ENCODE measurements at places on chromosomes 1 and 21.

GRCh38 chr1:93474321-93474720 lies 26.4 kb downstream of the FNBP1L start:
- DNase-seq: no peak

DNA sequence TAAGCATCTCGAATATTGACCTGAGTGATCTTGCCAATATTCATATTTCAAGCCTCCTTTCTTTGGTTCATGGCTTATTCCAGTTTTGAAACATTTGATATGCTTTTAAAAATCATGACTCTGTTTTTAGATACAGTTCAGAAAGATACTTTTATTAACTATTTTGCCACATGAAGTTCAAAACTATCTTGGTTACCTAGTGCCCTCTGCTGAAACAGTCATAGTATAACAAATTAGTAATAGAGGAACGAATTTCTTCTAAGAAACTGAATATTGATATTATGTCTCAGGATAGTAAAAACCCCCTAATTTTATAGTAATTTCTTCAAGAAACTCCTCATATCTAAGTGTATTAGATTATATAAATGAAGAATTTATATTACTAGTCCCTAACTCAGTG lies 52.6 kb upstream of the RC3H1 start:
- peak; percentile 51 for DNase-seq

DNA sequence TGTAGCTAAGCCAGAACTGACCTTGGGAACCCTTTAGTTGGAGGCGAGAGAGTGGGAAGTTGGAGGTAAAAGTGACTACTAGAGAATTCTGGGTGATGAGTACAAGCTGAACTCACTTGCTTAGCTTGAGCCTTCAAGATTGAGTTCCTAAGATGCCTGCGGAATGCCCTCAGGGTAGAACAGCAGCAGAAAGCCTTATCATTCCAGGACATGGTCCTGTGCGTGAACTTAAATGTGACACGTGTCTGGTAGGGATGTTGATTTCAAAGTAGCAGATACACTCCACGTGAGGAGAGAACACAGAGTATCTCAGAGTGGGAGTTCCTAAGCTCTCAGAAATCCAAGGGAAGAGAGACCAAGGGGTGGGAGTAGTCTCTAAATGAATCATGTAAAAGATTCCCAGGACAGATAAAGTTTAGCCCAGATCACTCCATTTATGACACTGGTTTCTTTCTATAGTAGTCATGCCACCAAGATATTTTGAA lies 60.1 kb downstream of the KCNK1 start:
- no peak for DNase-seq

GRCh38 chr1:217622042-217622441 lies 8.8 kb downstream of the GPATCH2 start:
- DNase-seq: no peak

DNA sequence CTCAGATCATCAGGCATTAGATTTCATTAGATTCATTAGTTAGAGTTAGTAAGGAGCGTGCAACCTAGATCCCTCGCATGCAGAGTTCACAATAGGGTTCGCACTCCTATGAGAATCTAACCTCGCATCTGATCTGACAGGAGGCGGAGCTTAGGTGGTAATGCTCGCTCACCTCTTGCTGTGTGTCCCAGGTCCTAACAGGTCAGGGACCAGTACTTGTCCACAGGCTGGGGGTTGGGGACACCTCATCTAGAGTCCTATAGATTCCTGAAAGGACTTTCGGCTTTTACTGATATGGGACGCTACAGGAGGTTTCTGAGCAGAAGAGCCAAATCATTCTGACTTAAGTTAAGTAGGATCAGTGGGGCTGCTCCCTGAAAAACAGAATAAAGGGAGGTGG lies 91.4 kb downstream of the AKT3 start:
- DNase-seq: no peak

DNA sequence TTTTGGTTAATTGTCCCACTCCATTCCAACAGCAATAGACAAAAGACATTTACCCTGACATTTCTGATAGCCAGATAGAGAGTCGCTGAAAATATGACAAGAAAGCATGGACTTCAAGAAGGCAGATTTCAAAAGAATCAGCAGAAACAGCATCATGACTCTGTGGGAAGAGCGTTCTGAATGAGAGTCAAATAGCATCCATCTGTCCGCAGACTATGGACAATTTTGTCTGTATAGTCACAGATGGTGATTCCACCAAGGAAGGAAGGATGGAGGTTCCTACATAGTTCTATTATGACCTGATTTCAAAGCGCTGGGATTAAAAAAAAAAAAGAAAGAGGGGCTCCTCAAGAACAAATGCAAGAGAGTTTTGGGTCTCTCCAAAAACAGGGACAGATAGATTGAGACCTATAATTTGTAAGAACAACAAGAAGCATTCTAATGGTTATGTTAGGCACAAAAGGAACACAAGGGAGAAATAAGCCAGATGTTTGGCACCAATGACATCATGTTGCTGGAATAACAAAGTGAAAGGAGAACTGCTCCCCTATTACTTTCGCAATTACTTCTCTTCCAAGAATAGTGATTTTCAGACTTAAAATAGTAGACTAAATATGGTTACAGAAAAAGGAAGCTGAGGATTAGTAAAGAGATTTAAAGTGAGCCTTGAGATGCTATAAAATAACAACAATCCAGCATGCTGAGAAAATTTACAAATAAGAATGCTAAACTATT lies 28.5 kb downstream of the NIBAN1 start:
- DNase-seq: peak; percentile 73

DNA sequence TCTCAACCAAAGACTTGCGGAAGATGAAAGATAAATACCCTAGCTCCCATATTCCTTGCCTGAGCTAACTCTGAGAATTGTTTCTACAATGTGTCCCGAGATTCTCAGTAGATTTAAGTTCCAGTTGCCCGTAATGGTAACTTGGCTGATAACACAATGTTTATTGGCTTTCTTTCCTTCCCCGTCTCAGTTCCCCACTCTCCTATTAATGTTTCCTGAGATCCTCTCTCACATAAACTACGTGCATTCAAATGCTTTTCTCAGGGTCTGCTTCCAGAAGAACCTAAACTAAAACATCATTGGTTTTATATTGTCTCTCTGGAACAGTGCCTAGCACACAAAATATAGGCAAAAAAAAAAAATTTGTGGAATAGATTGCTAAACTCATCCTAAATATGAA lies 794.2 kb upstream of the ADGRL2 start:
- DNase-seq: no peak

- DNase-seq: no peak
These were observed 32.0 kb downstream of the SLAMF6 start for GRCh38 chr1:160491017-160491416.

- DNase-seq: no peak
These were observed 12.8 kb upstream of the PHC2 start for GRCh38 chr1:33443705-33444180.

- no peak for DNase-seq
These were observed 48.1 kb upstream of the B3GALT2 start for GRCh38 chr1:193234530-193234929.

- DNase-seq: peak; percentile 79
These were observed 11.3 kb upstream of the LRRC8D start for GRCh38 chr1:89809556-89809955.

DNA sequence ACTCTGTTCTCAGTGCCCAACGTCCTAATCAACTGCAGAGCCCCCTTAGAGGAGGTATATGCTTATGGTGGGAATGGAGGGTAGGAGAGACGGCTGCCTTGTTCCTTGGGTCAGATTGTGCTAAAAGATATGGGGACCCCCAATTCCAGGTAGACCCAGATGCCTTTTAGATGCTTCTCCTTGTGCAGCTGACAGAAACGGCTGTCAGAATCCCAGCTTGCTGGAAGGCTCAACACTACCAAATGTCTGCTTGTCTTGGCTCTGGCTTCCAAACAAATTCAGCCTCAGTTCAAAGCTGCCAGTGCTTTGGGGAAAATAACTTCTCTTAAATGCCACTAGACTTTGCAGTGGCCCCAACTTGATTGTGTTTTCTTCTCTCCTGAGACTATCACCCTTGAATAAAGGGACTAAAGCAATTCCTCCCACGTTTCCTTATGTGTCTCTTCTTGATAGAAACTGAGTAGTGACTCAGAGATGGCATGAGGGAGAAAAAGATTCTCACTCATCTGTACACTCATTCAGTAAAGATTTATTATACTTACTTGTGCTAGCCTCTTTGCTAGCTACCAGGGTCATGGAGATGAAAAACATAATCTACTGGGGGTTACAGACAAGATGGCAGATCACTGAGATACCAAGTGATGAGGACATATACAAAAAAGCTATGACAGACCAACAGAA lies 3.4 kb upstream of the RNF19B start:
- DNase-seq: peak; percentile 46

- DNase-seq: no peak
These were observed 81.1 kb downstream of the PEX14 start for GRCh38 chr1:10555635-10556429.

GRCh38 chr21:31991356-31992331 lies 118.8 kb downstream of the HUNK start:
- no peak for DNase-seq

- no peak for DNase-seq
These were observed 34.9 kb downstream of the IGSF21 start for GRCh38 chr1:18142471-18142870.

DNA sequence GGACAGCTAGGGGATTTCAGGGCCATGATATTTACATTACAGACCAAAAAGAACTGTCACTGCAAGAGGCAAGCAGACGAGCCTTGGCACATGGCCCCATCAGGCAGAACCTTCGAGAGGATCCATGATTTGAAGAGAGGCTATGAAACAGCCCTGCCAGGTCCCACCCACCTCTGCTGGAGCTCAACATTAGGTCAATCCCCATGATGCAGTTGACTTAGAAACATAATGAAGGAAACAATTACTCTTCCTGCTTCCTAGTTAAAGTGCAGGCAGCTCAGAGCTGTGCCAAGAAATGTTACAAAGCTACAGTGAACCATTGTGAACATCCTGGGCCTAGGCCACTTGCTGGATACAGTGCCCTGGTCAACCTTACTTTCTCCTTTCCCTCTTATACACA lies 41.7 kb upstream of the PTCH2 start:
- no peak for DNase-seq

DNA sequence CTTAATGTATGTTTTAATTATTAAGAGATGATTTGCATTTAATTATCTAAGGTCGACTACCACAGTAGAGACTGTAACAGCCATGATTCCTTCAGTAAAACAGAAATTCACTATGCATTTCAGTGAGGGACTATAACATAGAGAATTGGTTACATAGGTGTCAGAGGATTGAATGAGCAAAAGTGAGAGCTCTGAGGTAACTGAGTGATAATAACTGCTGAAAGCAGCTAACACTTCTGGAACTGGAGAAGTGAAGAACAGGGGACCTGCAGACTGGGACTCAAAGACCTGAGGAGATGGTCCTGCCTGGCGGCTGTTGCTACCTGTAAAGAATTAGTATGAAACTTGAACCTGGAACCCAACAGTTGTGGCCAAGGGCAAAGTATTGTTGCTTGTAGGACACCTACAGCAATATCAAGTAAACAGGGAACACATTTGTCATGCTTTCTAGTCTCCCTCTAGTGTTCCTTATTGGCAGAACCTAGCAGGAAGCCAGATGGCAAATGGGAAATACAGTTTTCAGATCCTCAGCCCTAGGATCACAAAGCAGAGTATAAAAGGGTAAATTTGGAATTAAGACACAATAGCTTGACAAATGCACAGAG lies 110.6 kb downstream of the HS2ST1 start:
- peak; percentile 43 for DNase-seq

- no peak for DNase-seq
These were observed 11.3 kb upstream of the ADORA1 start for GRCh38 chr1:203116091-203116820.

DNA sequence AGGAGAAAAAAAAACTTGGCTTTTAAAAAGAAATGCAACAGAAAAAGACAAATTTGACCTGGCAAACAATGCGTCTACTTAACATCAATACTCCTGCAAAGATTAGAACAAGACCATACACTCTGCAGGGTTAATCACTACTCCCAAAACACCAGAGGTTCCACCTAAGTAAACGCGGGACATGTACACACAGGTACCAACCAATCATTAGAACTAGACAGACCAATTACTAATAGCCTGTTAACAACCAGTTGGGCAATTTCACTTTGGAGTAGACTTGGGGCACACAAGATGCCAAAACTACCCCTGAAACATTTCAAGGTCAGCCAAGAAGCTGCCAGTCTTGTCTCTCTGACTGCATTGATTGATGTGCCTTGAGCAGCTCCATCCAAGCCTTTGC lies 125.8 kb downstream of the RRAGC start:
- no peak for DNase-seq

DNA sequence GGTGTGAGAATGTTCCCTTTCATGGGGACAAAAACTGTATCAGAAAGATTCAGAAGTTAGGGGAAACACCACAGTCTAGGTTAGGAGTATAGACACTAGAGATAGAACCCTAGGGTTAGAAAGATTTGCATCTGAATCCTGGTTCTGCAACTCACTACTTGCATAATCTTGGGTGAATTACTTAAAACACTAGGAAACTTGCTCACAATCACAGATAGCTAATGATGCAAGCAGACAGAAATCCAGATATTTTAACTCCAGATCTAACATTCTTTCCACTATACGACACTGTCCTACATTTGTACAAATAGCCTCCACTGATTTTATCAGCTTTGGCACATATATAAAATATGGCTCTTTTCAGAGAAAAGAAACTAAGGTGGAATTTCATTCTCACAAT lies 30.8 kb upstream of the GLIS1 start:
- DNase-seq: no peak

DNA sequence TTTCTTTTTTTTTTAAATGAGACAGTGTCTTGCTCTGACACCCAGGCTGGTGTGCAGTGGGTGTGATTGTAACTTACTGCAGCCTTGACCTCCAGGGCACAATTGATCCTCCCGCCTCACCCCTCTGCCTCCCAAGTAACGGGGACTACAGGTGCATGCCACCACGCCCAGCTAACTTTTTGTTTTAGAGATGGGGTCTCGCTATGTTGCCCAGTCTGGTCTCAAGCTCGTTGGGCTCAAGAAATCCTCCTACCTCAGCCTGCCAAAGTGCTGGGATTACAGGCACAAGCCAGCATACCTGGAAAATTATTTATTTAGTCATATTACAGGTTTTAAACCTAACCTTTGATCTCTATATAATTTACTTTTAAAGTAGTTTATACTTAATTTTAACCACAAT lies 13.4 kb downstream of the LRRC39 start:
- DNase-seq: no peak

GRCh38 chr1:119266858-119267257 lies 101.7 kb upstream of the HAO2 start:
- no peak for DNase-seq

GRCh38 chr1:200925831-200926230 lies 31.1 kb downstream of the INAVA start:
- DNase-seq: no peak

GRCh38 chr1:25062621-25063255 lies 132.7 kb upstream of the RUNX3 start:
- DNase-seq: no peak

GRCh38 chr1:212002536-212002935 lies 32.8 kb downstream of the INTS7 start:
- no peak for DNase-seq

- DNase-seq: peak; percentile 67
These were observed 90.5 kb upstream of the TLR5 start for GRCh38 chr1:223233410-223234169.

- DNase-seq: no peak
These were observed 19.4 kb downstream of the KDM5B start for GRCh38 chr1:202788800-202789199.

- no peak for DNase-seq
These were observed 29.6 kb upstream of the CACHD1 start for GRCh38 chr1:64440183-64440826.
